ENCODE measurements at places on chromosomes 2 and 18. TPM values are rescaled to one million over a fixed set of nuclear protein-coding genes. Genes with fewer than 3 reads are reported as not detected.

DNA sequence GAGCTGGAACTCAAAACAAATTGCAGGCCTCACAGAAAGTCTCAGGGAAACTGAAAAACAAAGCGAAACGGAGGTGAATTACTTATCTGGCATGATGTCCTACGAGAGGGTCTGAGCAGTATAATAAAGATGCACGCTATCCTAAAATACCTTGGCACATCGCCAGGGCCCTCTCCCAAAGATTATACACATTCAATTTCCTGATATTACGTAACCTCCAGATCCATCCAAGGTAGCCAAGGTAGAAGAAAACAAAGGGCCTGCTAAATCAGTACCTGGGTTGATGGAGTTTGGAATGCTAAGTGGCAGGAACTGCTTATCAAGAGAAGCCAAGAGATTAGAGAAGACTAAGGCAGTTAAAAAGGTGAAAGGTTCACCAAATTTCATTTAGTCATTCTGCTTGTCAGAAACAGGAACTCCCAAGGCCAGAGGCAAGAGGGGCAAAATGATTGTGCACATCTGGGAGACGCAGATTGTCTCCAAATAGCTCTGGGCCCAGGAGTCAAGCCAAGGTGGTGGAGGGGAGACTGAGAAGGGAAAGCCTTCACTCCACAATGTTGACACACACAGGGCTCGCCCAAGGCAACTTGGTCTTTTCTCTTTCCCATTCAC is 236.8 kb upstream of the ATP5MC3 start:
- no peak for DNase-seq

GRCh38 chr2:214695789-214696188 is 113.7 kb downstream of the BARD1 start:
- no peak for DNase-seq

DNA sequence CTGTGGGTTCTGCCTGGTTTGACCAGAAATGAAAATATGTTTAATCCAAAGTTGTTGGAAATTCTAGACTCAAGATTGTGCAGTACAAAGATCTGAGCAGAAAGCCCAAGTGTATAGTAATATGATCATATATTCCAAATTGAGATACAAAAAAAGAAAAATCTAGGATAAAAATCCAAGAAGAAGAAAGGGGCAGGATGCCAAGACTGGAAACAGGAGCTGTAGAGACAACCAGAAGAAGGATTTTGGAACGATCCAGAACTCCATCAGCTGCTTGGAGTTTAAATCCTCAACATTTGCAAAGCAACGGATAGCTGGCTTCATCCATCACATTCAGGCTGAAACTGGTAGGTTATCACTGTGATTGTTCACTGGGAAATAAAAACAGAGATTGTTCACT is 333.6 kb upstream of the UBE2E3 start:
- no peak for DNase-seq

- DNase-seq, result no peak
These were observed 428.4 kb upstream of the HNMT start for GRCh38 chr2:137535897-137536296.

GRCh38 chr2:204357286-204357685 is 188.0 kb upstream of the PARD3B start:
- no peak for DNase-seq

DNA sequence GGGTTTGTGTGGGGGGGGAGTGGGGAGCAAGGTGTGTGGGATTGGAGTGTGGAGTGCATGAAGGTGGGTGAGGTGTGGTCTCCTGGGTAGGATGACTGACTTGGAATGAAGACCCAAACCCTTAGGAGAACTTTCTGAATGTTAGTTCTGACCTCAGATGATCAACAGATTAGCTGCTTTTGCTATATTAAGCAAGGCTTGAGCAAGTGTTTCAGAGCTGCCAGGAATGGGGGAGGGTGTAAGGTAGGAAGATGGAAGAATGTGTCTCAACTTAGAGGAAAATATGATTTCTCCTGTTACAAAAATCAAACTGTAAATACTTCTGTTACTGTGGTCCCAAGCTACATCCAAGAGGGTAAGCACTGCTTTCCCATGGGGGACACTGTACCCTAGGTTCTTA is 273.6 kb downstream of the TGIF1 start:
- no peak for DNase-seq

DNA sequence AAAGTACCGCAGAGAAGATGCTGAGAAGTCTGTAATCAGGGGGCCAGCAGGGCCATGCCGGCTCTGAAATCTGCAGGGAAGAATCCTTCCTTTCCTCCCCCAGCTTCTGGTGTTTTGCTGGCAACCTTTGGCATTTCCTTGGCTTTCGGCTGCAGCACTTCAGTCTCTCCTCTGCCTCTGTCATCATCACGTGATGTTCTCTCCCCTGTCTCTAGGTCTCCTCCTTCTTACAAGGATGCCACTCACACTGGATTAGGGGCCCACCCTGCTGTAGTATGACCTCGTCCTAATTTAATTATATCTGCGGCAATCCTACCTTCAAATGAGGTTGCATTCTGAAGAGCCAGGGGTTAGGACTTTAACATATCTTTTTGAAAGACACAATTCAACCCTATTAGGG is 13.8 kb upstream of the RAB12 start:
- no peak for DNase-seq

GRCh38 chr2:29119211-29119610 is 4.0 kb downstream of the CLIP4 start:
- no peak for DNase-seq

- no peak for DNase-seq
These were observed 1272.8 kb upstream of the ZEB2 start for GRCh38 chr2:145792745-145793144.

GRCh38 chr18:79525556-79526467 is 130.1 kb downstream of the NFATC1 start:
- peak; percentile 79 for DNase-seq

DNA sequence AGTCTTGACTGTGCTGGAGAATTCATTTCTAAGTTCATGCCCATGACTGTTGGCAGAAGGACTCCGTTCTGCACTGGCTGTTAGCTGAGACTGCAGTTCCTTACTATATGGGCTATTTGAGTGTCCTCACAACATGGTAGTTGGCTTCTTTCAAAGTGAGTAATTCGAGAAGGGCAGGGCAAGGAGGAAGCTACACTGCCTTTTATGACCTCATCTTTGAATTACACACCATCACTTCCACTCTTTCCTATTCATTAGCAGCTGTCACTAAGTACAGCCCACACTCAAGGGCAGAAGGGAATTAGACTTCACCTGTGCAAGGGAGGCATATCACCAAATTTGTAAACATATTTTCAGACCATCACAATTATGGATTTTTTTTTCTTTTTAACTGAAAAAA is 55.9 kb upstream of the EPAS1 start:
- no peak for DNase-seq

DNA sequence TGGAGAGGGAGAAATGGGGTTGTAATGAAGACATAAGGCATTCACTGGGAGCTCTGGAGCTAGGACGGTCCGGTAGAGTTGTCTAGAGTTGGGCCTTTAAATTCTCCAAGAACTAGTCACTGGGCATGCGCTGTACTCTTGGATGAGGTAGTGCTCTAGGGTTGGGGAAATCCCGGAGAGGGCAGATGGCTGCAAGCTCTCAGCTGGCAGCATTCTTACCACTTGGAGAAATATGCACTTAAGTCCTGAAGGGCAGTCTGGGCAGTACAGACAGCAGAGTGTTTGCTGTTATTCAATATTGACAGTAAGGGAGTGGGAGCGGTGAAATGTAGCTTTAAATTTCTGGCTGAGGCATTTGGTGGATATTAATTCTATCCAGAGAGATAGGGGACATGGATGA is 214.6 kb downstream of the RDH14 start:
- peak; percentile 69 for DNase-seq

DNA sequence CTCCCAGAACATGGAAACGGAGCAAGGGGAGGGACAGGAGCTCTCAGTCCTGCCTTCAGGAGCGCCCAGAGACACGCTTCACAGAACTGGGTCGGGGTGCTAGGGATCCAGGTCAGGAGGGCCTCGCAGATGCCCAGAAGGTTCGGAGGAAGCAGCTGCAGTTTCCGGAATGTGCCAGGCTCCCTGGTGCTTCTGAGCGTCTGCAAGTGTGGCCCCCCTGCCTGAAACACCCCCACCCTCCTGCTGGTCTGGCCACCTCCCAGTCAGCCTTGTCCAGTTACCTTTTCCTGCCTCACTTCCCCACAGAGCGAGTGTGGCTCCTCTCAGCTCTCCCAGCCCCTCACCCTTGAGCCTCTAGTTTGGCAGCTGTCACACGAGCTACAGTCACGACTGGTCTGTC is 88.3 kb upstream of the TAF1B start:
- peak; percentile 45 for DNase-seq

DNA sequence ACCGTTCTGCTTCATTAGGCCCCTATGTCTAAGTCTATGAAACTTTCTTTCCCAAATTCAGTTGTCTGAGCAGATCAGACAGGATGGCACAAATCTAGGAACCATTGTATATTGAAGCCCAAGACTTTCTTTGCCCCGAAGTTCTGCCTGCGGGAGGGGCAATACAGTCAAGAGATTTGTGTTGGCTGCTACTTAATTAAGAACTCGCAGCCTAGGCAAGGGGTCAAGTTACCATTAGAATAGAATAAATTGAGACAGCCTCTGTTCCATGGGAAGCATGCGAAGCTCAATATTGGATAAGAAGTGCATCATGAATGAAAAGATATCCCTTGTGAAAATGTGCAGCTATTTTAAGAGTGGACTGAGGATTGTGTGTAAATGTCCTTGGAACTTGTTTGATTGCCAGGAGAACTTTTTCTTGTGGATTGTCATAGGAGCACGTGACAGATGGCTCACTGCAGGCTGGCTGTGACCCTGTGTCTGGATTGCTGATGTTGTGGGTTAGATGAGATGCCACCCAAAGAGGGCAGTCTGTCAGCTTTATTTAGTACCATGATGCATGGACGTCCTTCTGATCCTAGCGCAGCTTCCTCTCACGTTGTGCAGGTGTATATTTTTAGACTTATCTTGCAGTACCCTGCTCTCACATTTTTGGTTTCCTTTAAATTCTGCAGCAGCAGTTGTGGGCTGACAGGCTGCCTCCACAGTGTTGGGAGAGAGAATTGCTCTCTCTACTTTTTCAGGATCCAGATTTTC is 30.9 kb downstream of the HAUS1 start:
- DNase-seq, result no peak

DNA sequence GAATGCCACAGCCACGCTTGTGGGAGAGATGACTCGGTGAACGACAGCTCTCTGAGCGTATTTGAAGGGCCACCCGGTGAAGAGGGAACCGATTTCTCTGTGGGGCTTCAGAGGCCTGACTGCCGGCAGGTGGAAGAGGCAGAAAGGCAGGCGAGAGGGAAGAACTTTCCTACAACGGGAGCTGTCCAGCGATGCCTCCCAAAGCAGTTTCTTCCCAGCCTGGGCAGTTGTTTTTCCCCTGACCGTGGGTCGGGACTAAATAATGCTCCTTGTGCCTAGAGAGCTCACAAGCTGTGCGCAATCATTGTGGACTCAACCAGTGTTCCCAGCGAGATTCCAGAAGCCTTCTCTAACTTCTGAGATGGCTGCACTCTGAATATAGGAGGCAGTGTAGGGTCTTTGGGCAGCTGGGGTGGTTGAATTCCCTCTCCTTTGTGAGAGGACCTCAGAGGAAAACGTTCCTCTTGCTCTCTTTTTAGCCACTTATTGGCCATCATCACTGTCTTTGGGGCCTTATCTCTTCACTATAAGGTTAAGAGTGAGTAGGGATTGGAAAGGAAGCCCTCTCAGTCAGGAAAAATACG is 710 bp downstream of the SEC11C start:
- DNase-seq, result peak; percentile 85

- DNase-seq, result no peak
These were observed 45.2 kb upstream of the CTIF start for GRCh38 chr18:48493434-48494230.

DNA sequence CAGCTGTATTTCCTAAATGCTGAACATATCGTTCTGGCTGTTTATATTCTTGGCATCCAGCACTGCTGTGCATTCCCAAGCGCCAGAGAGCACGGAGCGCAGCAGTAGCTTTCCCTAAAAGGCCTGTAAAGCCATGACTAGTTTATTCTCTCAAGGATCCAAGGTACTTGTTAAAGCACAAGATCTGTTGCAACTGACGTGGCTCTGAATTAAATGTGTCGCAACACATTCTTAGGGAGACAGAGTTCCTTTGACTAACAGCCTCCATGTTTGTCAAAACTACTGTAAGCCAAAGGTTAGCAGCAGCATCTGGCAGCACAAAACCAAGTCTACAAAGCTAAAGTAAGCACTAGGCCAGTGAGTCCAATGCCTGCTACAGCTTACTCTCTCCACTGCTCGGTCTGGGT is 188.6 kb upstream of the FN1 start:
- DNase-seq, result peak; percentile 66

DNA sequence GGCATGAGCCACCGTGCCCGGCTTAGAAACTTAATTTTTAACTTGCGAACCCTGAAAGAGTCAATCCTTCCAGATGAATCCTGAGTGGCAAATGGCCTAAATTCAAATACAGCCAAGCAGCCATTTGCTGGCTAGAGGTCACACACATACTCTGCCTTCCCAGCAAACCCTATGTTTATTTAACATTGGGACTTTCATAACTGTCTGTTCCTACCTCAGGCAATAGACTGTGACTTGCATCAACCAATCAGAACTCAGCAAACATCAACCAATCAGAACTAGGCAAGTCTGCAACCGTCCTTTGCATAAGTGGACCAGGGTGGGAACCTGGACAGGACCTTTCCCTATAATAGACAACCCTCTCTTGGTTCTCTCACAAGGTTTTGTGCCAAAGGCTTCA is 127.5 kb downstream of the DTNB start:
- DNase-seq, result no peak

DNA sequence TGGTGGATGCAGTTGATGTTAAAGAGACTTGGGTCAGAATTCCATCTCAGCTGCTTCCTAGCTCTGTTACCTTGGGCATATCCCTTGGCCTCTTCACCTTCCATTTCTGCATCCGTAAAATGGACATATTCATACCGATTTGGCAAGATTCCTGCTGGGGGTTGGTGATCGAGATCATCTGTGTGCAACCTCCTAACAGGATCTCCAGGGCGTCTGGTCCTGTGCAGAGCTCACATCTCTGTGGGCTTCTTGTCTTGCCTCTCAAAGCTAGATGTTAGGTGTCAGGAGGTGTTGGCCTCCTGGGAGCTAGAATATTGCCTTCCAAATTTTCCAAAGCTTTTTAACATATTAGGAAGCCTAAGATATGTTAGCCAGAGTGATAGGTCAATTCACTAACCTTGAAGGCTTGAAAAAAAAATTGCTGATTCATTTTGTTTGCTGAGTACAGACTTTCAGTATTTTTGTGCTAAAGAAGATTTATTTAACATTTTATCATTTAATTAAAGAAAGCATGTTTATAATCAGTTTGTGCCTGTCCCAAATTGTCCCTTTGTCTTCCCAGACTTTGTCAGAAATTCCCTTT is 69.7 kb upstream of the ZNF516 start:
- DNase-seq, result no peak

ITM2C gene
- 63.7 TPM for total RNA-seq

LTBP1 gene
- total RNA-seq, result 158 TPM

IL36B gene
- total RNA-seq, result not detected

REG1A gene
- total RNA-seq, result not detected

MMADHC gene
- 187 TPM for total RNA-seq

DSC3 gene
- total RNA-seq, result under 0.01 TPM

EVA1A gene
- 70.9 TPM for total RNA-seq

TRIM54 gene
- total RNA-seq, result not detected

AKAIN1 gene
- total RNA-seq, result not detected

KLHL30 gene
- under 0.01 TPM for total RNA-seq

HJURP gene
- total RNA-seq, result 3.5 TPM

MTX2 gene
- 14.4 TPM for total RNA-seq

All from osteoblast (primary cell).